Foreskin keratinocyte (primary cell): ENCODE measurements at places on chromosomes 11 and 22. TPM values are rescaled to one million over a fixed set of nuclear protein-coding genes. Genes with fewer than 3 reads are reported as not detected.

Gene HORMAD2
- total RNA-seq: not detected in 2 replicates

Gene NCAPD3
- total RNA-seq: 32.3 and 40.7 TPM in 2 replicates

Gene APOA4
- not detected in 2 replicates for total RNA-seq

Gene MMP12
- not detected in 2 replicates for total RNA-seq

Gene MMP1
- total RNA-seq: 34.4 and 62.3 TPM in 2 replicates

Gene GAS2L1
- 31.3 and 31.8 TPM in 2 replicates for total RNA-seq

Gene DEPDC7
- total RNA-seq: 18.1 and 18.2 TPM in 2 replicates

Gene VSTM5
- 0.11 and 0.14 TPM in 2 replicates for total RNA-seq

Gene KRTAP5-10
- not detected in 2 replicates for total RNA-seq

Gene GGT1
- 4.1 and 10.1 TPM in 2 replicates for total RNA-seq

Gene OR2AG1
- total RNA-seq: not detected in 2 replicates

Gene YPEL1
- 0.14 TPM in 1 of 2 replicates, not detected in the other for total RNA-seq

Gene ANO5
- not detected in 2 replicates for total RNA-seq

Gene SLC22A25
- total RNA-seq: not detected in 2 replicates

Gene CRY2
- 6.9 and 8.3 TPM in 2 replicates for total RNA-seq

Gene AIFM3
- total RNA-seq: 0.78 and 1.5 TPM in 2 replicates

Gene ELFN2
- 0.88 and 0.95 TPM in 2 replicates for total RNA-seq

Gene OR4D10
- not detected in 2 replicates for total RNA-seq

Gene OR51E1
- not detected in 2 replicates for total RNA-seq

Gene PKNOX2
- 0.04 and 0.10 TPM in 2 replicates for total RNA-seq

Gene RFPL1
- total RNA-seq: not detected in 2 replicates

Gene LARGE2
- total RNA-seq: 42.6 and 48.1 TPM in 2 replicates

Gene TMPRSS4
- 1.1 and 1.2 TPM in 2 replicates for total RNA-seq

Gene SDF2L1
- total RNA-seq: 65.4 and 72.1 TPM in 2 replicates

Gene CCDC87
- 0.32 and 0.34 TPM in 2 replicates for total RNA-seq

Gene HEPN1
- not detected in 2 replicates for total RNA-seq

DNA sequence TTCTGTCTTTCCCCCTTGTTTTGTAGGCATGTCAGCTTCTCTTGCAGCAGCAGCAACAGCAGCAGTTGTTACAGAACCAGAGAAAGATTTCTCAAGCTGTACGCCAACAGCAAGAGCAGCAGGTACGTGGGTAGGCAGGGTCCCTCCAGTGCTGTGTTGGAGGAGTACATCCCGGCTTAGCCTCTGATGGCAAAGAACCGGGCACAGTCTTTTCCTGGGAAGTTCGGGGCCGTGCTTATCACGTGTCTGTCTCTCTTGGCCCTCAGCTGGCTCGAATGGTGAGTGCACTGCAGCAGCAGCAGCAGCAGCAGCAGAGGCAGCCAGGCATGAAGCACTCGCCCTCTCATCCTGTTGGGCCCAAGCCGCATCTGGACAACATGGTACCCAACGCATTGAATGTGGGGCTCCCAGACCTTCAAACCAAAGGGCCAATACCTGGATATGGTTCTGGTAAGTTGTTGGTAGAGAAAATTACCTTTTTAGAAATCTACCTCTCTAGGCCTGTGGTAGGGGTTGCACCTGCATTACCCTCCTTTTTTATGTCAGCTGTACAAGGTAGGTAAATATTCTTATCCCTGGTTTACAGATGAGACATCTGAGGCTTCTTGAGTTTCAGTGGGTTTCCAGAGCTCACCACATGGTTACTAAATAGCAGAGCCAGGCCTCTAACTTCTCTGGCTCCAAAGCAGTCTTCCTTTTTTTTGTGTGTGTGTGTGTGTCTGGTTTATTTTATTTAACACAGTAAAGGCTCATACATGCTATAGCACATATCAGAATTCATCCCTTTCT, 45.2 kb upstream of the ADSL start:
- DNase-seq: no peak

GRCh38 chr11:121029153-121029552, 5.3 kb downstream of the TBCEL start:
- DNase-seq: no peak

- DNase-seq: no peak
These were observed 1.6 kb downstream of the RNASEH2C start for GRCh38 chr11:65718964-65719492.

- peak; percentile 45 for DNase-seq
These were observed 1.0 kb upstream of the ZNF143 start for GRCh38 chr11:9459667-9460321.

- DNase-seq: no peak
These were observed 4.9 kb downstream of the LGALS1 start for GRCh38 chr22:37680191-37680851.

DNA sequence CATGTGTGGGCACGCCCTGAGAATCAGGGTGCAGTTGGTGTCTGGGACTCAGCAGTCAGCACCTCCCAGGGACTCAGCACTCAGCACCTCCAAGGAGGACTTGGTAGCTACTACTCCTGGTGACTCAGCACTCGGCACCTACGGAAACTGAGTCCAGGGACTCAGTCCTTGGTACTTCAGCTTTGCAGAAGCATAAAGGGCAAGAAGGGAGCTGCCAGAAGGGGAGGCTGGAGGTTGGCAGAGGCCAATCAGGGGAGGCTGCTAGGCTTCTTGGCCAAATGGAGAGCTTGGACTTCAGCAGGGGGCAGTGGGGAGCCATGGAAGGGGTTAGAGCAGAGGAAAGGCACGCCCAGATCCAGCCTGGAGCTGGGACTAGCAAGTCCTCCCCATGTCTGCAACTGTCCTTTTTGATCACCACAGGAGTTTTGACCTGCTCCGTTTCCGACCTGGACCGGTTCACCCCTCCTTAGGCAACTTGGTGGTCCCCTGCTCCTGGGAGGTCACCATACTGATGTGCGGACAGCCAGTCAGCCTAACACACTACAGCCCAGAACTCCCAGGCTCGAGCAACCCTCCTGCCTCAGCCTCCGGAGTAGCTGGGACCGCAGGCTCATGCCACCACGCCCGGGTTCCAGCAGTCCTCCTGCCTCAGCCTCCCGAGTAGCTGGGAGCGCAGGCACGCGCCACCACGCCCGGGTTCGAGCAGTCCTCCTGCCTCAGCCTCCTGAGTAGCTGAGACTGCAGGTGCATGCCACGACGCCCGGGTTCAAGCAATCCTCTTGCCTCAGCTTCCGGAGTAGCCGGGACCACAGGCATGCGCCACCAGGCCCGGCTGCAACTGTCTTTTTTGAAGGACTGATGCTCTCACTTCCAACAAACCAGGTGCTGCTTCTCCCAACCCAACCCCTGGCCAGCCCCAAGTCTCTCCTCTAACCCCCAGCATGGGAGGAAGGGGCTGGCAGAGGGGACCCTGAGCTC, 1.5 kb downstream of the ANO9 start:
- DNase-seq: no peak

- no peak for DNase-seq
These were observed 13.0 kb downstream of the SMTN start for GRCh38 chr22:31094021-31094551.

- DNase-seq: no peak
These were observed 106.6 kb downstream of the ARL14EP start for GRCh38 chr11:30429550-30429949.

- DNase-seq: no peak
These were observed 4.0 kb upstream of the PRDM11 start for GRCh38 chr11:45142241-45143055.

- no peak for DNase-seq
These were observed 13.2 kb upstream of the SMIM35 start for GRCh38 chr11:118099838-118100556.

DNA sequence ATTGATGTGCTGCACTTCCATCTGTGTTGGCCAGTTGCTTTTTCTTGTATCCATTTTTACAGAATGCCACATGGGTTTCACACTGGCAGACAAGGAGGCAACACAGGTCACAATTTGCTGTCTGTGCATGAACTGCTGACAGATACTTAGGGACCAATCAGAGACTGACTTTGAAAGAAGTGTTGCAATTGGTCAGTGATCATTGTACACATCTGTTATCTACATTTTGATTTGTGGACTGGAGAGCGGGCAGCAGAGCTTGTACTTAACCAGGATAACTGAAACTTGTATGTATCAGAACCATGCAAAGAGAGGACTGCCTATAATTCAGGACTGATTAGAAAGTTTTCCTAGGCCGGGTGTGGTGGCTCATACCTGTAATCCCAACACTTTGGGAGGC, 21.8 kb downstream of the PRR5 start:
- DNase-seq: no peak

GRCh38 chr11:1847926-1848639, 4.8 kb upstream of the LSP1 start:
- no peak for DNase-seq

GRCh38 chr22:50146439-50147238, 23.9 kb upstream of the PANX2 start:
- peak; percentile 33 for DNase-seq

DNA sequence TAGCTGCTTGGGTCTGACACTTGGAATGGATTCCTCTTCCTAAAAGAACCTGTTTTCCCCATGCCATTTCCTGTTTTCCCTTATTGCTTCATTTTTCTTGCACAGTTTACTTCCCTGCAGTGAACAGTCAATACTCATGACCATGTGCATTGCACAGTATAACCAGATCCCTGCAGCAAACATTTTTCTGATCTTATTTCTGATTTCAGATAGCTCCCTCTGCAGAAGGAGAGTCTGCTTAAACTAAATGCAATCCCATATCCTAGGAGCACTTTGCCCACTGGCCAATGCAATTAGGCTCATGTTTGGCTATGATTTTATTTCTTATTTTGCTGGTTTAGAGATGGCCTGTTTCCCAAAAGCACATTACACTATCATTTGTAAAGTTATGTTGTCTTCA, 96.7 kb upstream of the CD44 start:
- no peak for DNase-seq

DNA sequence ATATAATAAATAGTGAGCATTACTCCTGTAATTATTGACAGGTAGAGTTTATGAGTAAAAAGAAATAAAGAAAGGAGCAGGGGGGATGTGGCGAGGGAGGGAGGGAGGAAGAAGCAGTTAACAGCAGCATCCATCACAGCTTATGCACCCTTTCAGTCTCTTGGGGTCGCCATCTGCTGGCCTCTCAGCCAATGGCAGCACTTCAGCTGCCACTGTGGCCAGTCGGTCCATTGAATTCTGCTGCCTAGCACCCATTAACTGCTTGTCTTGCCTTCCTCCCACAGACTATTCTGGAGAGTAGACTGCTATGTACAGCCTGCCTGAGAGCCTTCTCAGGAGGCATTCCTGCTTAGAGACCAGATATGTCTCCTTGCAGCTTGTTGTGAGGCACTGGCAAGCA, 388.3 kb downstream of the TENM4 start:
- no peak for DNase-seq

DNA sequence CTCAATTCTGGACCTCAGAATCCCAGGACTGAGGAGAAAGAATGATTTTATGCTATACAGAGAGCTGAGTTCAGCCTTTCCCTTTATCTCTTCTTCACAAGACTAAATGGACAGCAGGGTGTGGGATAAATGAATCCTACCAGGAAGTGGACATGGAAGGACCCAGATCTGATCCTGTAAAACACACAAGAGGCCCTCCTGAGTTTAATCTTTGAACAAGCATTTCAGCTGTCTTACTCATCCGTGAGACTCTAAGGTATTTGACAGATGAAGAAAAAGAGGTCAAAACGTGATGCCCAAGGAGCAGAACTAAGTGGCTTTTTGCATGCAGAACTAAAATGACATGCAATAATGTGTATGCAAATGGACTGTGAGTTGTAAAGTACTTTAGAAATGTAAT, 511.3 kb downstream of the DLG2 start:
- DNase-seq: no peak

GRCh38 chr11:131614631-131615030, 244.2 kb downstream of the NTM start:
- DNase-seq: no peak

- no peak for DNase-seq
These were observed 5.9 kb upstream of the OR52L1 start for GRCh38 chr11:5992604-5993251.

GRCh38 chr11:2864901-2865300, 20.7 kb downstream of the CDKN1C start:
- no peak for DNase-seq

DNA sequence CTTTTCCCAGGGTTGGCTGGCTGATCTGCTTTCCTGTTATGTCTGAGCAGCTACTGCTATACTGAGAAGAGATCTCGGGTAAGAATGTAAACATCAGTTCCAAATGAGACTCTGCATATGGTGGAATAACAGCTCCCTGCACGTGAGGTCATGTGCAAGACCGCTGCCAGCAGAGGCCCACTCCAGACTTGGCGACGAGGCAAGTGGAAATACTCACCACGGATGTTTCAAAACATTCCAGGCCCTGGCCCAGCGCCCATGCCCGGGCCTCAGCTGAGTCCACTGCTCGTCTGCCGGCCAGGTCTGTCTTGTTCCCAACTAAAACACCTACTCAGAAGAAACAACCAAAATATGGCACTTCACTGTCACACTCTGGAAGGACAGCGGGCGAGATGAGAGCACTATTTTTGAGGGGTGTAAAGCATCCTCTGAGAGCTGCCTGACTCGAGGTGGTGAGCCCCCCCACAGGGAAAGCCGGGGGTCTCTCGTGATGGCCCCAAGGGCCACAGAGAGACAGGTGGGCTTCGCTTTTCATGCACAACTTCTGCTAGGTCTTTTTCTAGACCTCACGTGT, 13.1 kb downstream of the IFT27 start:
- no peak for DNase-seq

GRCh38 chr11:12287374-12288211, 89.8 kb upstream of the PARVA start:
- peak; percentile 91 for DNase-seq

GRCh38 chr11:61747192-61747966, 5.1 kb upstream of the MYRF start:
- no peak for DNase-seq

GRCh38 chr11:23201936-23202522, 341.8 kb upstream of the CCDC179 start:
- DNase-seq: no peak

GRCh38 chr11:112364962-112365481, 104.4 kb upstream of the PLET1 start:
- DNase-seq: peak; percentile 84

DNA sequence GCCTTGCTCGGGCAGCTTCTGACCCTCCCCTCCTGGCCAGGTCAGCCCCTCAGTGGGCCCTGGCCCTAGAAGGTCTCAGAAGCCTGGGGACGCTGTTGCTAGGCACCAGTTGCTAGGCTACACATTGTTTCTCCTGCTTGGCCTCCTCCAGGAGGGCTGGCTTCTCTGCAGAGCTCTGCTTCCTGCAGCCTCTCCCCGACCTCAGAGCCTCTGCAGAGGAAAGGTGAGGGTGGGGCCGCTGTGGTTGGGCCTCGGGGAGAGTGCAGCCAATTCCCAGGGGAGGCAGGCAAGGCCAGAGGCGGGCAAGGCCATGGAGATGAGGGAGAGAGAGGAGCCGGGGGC, 27.6 kb upstream of the LRRC10B start:
- DNase-seq: no peak

- peak; percentile 72 for DNase-seq
These were observed 202.1 kb upstream of the ARHGAP42 start for GRCh38 chr11:100484948-100485347.
